Esophagus squamous epithelium (tissue), 5 donors: ENCODE measurements at places on chromosomes 2 and 18.
A peak's percentile ranks its signal among the peaks of the same experiment; 100 is the strongest.

DNA sequence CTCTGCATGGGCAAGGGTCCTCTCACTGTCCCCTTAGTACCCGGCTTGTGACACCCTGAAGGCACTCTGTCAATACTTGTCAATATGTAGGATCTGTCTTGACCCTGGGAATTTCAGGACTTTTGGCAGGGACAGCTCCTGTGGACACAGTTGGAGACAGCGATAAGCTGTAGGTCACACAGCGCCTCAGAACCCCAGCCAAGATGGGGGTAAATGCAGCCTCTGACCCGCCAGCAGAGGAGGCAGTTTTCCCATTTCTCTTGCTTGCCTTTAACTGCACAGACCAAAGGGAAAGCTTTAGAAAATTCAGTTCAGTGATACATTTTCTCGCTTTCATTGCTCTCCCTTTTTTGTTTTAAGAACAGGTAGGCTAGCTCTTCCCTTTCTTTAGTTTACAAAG, 54.8 kb upstream of the KLHL29 start:
- no peak for DNase-seq

DNA sequence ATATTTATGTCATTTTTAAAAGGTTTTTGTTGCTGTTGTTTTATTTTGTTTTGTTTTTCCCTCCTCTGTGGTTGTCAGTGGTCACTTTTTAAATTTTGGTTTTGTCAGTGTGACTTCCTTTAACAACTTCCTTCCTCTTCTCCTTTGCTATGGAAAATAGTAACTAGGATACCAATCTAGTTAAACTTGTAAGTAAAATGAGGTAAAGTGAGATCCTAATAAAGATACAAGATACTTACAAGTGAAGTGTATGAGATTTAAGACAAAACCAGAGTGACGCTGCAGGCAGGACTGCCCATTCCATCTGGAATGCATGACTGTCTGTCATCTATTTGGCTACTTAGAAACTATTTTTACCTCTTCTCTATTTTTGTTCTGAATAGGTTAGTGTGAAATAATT, 30.6 kb upstream of the CREB1 start:
- no peak for DNase-seq

DNA sequence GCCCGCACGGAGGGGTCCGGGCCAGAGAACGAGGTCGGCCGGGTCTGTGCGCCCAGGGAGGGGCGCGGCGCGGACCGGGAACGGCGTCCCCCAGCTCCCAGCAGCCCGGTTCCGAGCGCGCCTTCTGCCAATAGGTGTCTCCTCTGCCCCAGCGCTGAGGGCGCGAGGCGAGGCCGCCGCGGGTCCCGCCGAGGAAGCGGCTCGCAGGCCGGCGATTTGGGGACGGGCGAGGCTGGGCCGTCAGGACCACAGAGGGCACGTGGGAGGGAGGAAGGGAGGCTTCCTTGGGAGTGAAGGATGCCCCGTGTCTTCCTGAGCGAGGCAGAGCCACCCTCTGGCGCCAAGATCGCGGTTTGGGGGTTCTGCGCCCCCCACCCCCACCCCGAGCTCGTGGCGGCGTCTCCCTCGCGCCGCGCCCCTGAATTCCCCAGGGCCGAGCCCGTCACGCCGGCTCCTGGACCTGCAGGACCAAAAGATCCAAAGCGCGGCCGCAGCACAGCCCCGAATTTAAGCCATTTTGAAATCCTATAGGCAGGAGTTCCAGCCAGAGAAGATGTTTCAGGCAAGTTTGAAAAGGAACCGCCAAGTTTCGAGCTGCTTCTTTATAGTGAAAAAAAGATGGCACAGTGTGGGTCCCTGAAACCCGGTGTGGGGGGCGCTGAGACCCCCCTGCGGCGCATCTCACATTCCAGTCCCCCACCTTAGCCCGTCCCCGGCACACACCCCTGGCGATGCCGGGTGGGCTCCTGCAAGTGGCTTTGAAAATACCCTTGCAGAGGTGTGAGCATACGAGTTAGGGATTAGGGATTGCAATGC, 909 bp downstream of the NFATC1 start:
- no peak for DNase-seq

DNA sequence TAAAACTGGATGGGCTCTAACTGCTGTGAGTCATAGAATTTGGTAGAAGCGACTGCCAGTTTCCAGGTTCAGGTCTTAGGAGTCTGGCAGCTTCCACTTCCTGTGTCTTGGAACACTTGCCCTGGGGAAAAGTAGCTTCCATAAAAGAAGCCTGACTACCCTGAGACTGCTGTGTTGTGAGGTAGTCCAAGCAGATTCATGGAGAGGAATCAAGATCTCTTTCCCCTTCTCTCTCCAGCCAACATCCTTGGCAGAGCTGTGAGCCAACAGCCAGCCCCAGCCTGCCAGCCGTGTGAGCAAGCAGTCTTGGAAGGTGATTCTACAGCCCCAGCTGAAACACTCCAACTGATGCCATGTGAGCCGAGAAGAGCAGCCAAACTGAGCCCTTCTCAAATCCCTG, 33.7 kb downstream of the SLC20A1 start:
- no peak for DNase-seq

- no peak for DNase-seq
Measured at GRCh38 chr18:58299135-58299473, 255.1 kb downstream of the NEDD4L start.

- no peak for DNase-seq
Measured at GRCh38 chr2:199929262-199929661, 18.2 kb downstream of the C2orf69 start.

- DNase-seq, result no peak
Measured at GRCh38 chr2:198901894-198902293, 555.8 kb downstream of the SATB2 start.

- no peak for DNase-seq
Measured at GRCh38 chr18:10400534-10401307, 53.7 kb upstream of the APCDD1 start.

- no peak for DNase-seq
Measured at GRCh38 chr2:231176066-231176465, 22.4 kb upstream of the ARMC9 start.

DNA sequence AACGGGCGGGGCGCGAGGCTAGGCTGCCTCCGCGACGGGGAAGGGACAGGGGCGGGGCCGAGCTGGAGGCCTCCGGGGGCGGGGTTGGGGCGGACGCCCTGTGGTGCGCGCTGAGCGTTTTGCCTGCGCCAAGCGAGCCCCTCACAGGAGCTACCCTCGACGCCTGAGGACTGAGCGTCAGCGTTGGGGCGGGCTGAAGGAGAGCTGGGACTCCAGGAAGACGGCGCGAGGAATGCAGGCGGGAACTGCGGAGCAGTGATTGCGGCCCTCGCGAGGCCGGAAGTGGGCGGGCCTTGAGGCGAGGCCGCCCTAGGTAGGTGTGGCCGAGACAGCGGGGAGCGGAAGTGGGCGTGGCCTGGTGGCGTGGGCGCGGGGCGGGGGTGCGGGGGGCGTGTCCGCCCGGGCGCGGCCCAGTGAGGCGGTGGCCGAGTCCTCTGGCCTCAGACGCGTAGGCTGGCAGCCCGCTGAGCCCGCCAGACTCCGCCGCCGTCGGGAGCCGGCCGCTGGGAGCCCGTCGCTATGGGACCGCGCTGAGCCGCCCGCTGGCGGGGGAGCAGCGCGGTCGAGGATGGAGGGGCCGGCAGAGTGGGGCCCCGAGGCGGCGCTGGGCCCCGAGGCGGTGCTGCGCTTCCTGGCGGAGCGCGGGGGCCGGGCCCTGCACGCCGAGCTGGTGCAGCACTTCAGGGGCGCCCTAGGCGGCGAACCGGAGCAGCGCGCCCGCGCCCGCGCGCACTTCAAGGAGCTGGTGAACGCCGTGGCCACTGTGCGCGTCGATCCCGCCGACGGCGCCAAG, at the start of the genes SEPTIN10 and SOWAHC:
TSS of gene SEPTIN10 (minus strand) at position 45 of the 793 bp plus-strand sequence. CDS start 139 bp downstream, outside the sequence.
TSS of gene SOWAHC (plus strand) at position 443 of the 793 bp plus-strand sequence. CDS start at position 569, 126 bp downstream.
- DNase-seq, result peak; percentile 49

DNA sequence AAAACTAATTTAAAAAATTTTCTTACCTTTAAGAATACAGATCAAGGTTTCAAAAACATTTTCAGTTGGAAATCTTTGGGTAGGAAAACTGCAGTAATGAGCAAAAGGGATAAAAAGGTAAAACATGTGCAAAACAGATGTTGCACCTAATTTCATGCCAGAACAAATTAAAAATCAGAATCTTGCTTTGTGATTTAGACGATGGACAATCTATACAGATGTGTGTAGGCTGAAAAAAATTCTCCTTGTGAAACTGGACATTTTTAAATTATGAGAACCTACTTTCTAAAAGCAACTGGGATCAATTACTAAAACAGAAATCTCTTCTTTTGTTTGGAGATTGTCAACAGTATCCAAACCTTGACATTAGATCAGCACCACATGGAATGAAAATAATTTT, 183.2 kb upstream of the ITGA4 start:
- no peak for DNase-seq

DNA sequence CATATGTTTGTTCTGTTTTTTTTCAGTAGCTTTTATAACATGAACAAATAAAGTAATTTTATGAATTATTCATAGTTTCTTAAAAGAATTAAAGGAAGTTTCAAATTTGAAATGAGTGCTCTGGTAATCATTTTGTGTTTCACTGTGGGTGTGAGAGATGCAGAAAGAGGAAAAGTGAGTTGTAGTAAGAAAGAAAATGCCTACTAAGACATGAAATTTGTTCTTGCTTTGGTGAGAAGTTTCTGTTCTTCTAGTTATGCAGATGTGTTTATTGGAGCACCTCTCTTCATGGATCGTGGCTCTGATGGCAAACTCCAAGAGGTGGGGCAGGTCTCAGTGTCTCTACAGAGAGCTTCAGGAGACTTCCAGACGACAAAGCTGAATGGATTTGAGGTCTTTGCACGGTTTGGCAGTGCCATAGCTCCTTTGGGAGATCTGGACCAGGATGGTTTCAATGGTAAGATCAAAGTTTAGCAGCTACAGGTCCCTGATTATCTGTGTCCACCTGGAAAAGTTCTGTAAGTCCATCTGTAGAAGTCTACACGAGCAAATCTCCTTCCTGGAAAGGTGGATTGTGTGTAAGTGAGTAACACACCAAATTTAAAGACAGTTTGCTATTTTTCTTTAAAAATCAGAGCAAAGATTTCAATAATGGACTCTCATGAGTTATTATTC, 51.4 kb downstream of the ITGAV start:
- no peak for DNase-seq

DNA sequence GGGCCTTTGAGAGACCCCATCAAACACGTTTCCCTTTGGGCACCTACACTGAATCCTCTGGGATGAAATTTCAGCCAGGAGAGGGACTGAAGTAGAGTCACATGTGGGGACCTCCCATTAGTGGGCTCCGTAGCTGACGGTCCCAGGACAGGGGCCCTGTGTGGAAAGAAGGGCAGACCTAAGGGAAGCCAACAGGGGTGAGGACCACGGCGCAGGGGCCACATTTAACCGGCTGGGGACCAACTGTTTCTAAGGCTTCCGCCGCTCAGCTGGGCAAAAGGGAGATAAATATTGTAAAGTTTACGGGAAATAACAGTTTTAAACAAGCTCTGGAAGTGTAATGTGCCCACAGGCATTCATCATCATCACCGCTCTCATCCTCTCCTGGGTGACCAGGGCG, 42.7 kb downstream of the RRM2 start:
- no peak for DNase-seq

DNA sequence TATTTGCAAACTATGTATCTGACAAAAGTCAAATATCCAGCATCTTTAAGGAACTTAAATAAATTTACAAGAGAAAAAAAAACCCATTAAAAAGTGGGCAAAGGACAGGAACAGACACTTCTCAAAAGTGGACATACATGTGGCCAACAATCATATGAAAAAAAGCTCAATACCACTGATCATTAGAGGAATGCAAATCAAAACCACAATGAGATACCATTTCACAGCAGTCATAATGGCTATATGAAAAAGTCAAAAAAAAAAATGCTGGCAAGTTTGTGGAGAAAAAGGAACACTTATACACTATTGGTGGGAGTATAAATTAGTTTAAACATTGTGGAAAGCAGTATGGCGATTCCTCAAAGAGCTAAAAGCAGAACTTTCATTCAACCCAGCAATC, 130.3 kb upstream of the LHCGR start:
- no peak for DNase-seq

GRCh38 chr2:23235292-23235691, 149.7 kb upstream of the KLHL29 start:
- no peak for DNase-seq

GRCh38 chr18:45666520-45666919, 51.2 kb downstream of the SLC14A2 start:
- no peak for DNase-seq

- no peak for DNase-seq
Measured at GRCh38 chr18:22694954-22695353, 238.2 kb upstream of the RBBP8 start.

DNA sequence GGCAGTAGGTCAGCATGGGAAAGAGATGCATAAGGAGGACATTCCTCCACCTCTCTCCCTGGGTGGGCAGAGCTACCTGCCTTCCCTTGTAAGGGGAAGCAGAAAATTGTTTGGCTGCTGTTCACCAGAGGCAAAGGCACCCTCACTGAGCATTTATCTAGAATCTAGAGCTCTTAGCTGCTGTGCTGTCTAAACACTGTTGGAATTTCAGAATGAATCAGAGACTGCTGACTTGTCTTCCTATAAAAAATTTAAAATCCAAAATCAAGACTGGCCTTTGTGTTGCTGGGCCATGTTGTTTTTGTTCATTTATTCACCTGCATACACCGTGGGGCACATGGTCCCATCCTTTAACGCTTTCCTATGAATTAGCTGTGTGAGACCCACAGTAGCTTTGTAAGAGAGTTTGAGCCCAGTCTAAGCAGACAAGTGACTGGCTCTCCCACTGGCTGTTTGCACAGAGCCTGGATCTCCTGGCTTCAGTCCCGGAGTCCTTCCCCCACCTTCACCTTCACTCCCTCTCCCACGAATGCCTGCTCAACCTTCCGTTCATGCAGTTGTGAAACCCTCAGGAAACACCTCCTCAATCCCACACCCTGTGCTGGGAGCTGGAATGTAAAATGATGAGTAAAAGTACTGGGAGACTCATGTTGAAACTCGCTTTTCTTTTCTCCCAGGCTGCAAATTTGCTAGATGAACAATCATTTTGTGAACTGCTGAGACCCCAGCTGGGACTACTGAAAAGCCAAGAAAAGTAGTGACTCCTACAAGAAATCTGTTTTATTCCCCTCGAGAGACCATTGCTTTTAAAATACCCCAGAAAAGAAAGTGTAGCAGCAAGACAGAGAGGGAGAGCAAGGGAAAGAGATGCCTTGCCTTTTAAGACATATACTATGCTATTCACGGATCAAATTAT, 76.2 kb downstream of the FAM168B start:
- no peak for DNase-seq

- no peak for DNase-seq
Measured at GRCh38 chr2:17981936-17982335, 103.5 kb downstream of the KCNS3 start.
